Right atrium auricular region (tissue), 2 donors: ENCODE measurements at places on chromosomes 7 and 10.
A peak's percentile ranks its signal among the peaks of the same experiment; 100 is the strongest.

DNA sequence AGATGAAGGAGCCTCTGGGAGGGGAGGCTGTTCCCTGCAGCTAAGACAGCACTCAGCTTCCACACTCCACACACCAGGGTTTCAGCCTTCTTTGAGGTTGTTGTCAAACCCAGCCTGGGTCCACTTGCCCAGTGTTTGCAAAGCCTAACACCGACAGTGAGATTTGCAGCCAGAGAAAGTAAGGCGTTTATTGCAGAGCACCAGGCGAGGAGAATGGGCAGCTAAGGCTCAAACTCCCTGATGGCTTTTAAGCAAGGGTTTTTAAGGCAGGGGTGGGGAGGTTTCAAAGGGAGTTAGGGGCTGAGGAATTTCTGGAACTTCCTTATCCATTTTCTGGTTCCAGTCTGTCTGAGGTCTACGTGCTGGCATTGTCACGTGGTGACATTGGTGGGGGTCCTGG lies 4.7 kb upstream of the ZNF775 start:
- DNase-seq: no peak

GRCh38 chr7:22355620-22356009 lies 1.3 kb downstream of the RAPGEF5 start:
- DNase-seq: no peak

- no peak for DNase-seq
These were observed 40.9 kb downstream of the TCERG1L start for GRCh38 chr10:131270461-131271190.

GRCh38 chr10:70596860-70597809 lies 5.4 kb downstream of the PRF1 start:
- peak; percentile 16 for DNase-seq

DNA sequence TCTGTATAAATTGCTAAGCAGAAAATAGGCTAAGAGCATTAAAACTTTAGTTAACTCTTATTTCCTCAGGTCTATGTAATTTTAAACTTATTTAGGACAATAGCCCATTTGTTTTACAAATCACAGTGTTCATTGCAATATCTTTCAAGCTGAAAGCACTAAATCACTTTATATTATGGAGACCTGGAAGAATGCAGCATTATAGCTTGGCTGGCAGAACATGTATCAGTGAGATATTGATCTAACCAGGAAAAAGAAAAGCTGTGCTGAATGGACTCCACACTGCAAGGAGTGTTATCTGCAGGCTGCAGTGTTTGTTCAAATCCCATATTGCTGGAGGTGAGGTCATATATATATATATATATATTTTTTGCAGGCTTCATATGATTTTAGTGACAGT lies 517.5 kb downstream of the NRG3 start:
- no peak for DNase-seq

- no peak for DNase-seq
These were observed 148.8 kb downstream of the LRRC4 start for GRCh38 chr7:127882313-127882920.
